ENCODE measurements at places on chromosomes 2 and 18.

DNA sequence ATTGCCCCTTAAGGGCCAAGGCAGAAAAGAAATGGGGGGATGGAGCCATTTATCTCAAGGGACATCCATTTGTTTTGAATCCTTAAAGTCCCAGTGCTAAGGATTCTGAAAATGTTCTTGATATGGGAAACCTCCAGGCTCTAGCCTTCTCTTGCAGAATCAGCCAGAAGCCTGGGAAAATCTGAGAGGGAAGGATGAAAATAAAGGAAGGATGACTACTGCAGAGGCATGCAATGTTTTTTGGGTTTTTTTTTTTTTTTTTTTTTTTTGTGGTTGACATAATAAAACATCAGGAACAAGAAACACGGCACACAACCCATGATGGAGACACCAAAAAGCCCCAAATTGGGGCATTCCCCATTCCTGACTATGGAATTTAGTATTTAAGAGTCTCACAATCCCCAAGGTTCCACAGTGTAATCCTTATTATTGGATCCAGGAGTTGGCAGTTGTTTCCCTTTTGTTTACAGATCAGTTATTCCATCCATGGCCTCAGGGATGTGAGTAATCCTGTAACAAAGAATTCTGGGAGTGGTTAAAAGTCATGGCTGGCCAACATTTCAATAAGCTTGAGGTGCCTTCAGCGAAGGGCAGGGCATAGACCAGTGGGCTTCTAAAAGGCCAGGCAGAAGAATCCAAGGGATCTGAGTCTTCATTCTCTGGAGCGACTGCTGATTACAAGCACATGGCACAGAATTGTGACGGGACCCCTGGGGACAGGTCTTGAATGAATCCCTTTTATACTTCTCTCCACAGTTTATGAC is 337.5 kb downstream of the GULP1 start:
- DNase-seq = no peak

DNA sequence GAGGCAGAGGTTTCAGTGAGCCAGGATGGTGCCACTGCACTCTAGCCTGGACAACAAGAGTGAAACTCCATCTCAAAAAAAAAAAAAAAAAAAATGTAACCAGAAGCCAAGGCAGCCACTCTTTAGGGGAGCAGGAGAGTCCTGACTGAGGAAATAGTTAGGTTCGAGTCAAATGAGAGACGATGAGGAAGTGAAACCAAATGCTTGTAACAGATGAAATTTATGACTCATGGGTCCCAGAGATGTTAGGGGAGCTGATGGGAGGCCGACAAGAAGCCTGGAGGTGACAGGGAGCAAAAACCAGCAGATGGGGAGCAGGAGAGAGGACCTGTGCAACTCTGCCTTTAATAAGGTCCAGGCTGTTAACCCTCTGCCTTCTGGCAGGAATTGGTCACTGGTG is 756.1 kb upstream of the DDX18 start:
- no peak for DNase-seq

DNA sequence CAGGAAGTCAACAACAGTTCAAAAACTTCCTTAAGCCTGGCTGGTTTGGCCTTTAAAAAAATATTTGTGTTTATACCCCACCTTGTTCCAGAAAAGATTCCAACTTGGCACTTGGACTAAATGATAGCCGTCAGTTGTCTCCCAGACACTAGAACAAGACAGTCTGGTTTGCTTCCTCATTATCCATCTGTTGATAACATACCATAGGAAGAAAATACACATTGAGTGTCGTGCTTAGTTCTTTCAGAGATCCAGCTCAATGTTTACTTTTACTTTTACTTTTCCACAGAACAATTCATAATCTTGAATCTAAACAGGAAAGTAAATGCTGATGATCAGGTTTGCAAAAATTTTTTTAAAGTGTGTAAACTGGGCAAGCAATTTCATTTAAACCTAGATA is 2.4 kb upstream of the VPS54 start:
- DNase-seq = no peak

- DNase-seq = no peak
These were observed 42.7 kb downstream of the SH3RF3 start for GRCh38 chr2:109171444-109172334.

DNA sequence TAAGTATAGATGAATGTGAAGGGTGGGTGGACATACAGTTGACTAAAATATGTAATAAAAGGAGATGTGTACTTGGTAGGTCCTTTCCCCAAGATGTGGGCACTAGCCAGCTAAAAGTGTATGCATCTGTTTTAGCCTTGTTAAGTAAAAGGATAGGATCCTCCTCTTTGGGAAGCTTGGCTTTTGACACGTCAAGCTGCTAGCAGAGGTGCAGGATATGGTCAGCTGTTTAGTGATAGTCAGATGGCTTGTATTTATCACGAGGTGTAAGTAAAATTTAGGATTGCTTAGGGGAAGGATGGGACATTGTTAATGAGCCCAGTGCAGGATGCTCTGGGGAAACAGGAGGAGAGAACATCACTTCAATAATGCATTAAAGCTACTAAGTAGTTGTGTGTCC is 1.5 kb downstream of the MFSD6 start:
- no peak for DNase-seq
